MCF 10A (cell line): ENCODE measurements at places on chromosomes 2 and 18. TPM values are rescaled to one million over a fixed set of nuclear protein-coding genes. Genes with fewer than 3 reads are reported as not detected.
A peak's percentile ranks its signal among the peaks of the same experiment; 100 is the strongest.

- H3K4me1 ChIP-seq = no peaks in the 10 kb centered on the region
- no peak overlapping the region for H3K4me3 ChIP-seq
- no peaks in the 10 kb centered on the region for H3K27me3 ChIP-seq
- no peak overlapping the region for H3K27ac ChIP-seq
- DNase-seq = no peak
- no peaks in the 10 kb centered on the region for H3K36me3 ChIP-seq
Measured at GRCh38 chr2:175793648-175794047, 208.4 kb downstream of the LNPK start.

- no peaks in the 10 kb centered on the region for H3K27me3 ChIP-seq
- H3K4me3 ChIP-seq = peak overlapping the region; percentile 52
- peak overlapping the region; percentile 91 for H3K27ac ChIP-seq
Measured at GRCh38 chr2:236642125-236642524, 72.5 kb downstream of the ACKR3 start.

DNA sequence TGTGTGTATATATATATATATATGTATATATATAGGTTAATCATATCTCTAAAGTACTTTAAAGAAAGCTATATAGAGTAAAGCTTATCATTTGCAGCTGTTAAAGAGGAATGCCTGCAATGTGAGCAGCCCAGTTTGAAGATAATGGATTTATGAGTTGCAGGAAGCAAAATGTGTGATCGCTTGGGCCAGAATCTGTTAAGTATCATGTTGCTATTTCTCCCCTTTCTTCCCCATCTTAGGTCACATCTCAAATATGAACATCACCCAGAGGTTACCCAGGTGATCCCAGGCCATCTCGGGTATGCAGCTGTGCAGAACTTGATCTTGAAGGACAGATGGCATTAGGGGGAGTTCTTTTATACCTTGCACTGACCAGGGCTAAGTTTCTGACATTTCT lies 316.5 kb downstream of the MTX2 start:
- H3K27ac ChIP-seq = no peak overlapping the region
- H3K36me3 ChIP-seq = no peaks in the 10 kb centered on the region
- no peak for DNase-seq
- no peaks in the 10 kb centered on the region for H3K27me3 ChIP-seq

ASAP2 gene
- 80.8 and 89.5 TPM in 2 replicates for total RNA-seq

NOL4 gene
- not detected in 2 replicates for total RNA-seq

- H3K36me3 ChIP-seq = no peaks in the 10 kb centered on the region
- no peak overlapping the region for H3K27ac ChIP-seq
- DNase-seq = no peak
- no peaks in the 10 kb centered on the region for H3K27me3 ChIP-seq
Measured at GRCh38 chr2:187180529-187180928, 267.5 kb downstream of the CALCRL start.

DNA sequence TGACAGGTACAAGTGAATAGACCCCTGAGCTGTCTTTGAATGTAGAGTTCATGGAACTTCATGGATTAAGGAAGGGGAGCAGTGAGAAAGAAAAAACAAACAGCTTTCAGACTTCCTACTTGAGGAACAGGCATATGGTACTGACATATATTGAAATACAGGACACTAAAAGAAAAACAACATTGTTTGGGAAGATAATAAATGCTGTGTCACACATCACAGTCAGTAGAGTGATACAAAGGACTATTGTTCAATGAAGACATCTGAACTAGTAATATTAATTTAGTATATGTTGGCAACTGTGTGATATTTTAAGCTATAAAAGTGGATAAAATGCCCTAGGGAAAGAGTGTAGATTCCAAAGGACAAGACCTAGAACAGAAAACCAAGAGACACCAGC lies 3.3 kb downstream of the DSC2 start:
- DNase-seq = no peak
- no peaks in the 10 kb centered on the region for H3K27me3 ChIP-seq
- peaks cover 30% of the 10 kb centered on the region for H3K4me1 ChIP-seq
- no peak overlapping the region for H3K27ac ChIP-seq

CABYR gene
- total RNA-seq = 3.0 TPM in 2 replicates

CDKL4 gene
- 1.1 TPM in 1 of 2 replicates, not detected in the other for total RNA-seq

GRCh38 chr18:44723411-44723810 lies 42.7 kb downstream of the SETBP1 start:
- H3K4me1 ChIP-seq = peaks cover 13% of the 10 kb centered on the region
- no peak overlapping the region for H3K4me3 ChIP-seq
- no peak for DNase-seq
- H3K27ac ChIP-seq = no peak overlapping the region
- H3K27me3 ChIP-seq = no peaks in the 10 kb centered on the region
- peaks cover 7% of the 10 kb centered on the region for H3K36me3 ChIP-seq

GRCh38 chr2:229133155-229133772 lies 137.8 kb downstream of the PID1 start:
- DNase-seq = peak; percentile 76
- no peaks in the 10 kb centered on the region for H3K27me3 ChIP-seq
- H3K4me1 ChIP-seq = peaks cover 11% of the 10 kb centered on the region
- H3K36me3 ChIP-seq = peaks cover 42% of the 10 kb centered on the region
- no peak overlapping the region for H3K27ac ChIP-seq

- H3K27ac ChIP-seq = peak overlapping the region; percentile 82
- H3K27me3 ChIP-seq = no peaks in the 10 kb centered on the region
- H3K36me3 ChIP-seq = no peaks in the 10 kb centered on the region
- peak; percentile 93 for DNase-seq
- peaks cover 13% of the 10 kb centered on the region for H3K4me1 ChIP-seq
Measured at GRCh38 chr2:234863043-234863934, 88.5 kb upstream of the SH3BP4 start.

NOSTRIN gene
- total RNA-seq = 0.44 and 0.51 TPM in 2 replicates

IL1F10 gene
- total RNA-seq = not detected in 2 replicates

DNA sequence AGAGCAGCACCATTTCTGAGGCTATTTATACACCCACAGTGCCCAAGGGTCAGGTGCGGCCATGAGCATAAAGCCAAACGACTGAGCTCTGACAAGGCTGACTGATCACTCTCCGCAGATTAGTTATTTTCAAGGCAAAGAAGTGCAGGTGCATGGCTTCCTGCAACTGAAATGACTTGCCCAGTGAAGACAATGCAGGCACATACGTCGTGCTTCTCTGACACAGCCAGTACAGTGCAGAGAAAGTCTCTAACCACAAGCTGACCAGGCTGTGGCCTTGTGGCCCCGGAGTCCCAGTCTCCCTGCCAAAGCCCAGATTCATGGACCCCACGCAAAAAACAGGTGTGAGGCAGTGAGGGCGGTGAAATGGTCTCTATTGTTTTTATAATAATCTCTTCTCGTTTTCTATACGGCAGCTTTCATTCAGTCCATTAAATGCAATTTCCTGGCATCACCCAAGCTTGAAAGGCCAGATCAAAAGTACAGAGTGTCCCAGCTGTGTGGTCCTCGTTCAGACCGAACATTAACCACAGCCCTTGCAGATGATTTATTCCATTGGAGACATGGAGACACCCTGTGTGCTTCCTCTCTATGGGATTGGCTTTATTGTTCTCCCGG lies 447.0 kb upstream of the ID2 start:
- no peak overlapping the region for H3K4me3 ChIP-seq
- no peak overlapping the region for H3K27ac ChIP-seq
- H3K27me3 ChIP-seq = no peaks in the 10 kb centered on the region
- no peaks in the 10 kb centered on the region for H3K36me3 ChIP-seq
- H3K4me1 ChIP-seq = no peaks in the 10 kb centered on the region

GRCh38 chr18:35458677-35459441 lies 38.9 kb downstream of the INO80C start:
- peak overlapping the region; percentile 72 for H3K27ac ChIP-seq
- H3K4me3 ChIP-seq = no peak overlapping the region
- H3K27me3 ChIP-seq = no peaks in the 10 kb centered on the region
- DNase-seq = peak; percentile 74
- H3K4me1 ChIP-seq = peaks cover 71% of the 10 kb centered on the region

GAL3ST2 gene
- 0.37 TPM in 1 of 2 replicates, not detected in the other for total RNA-seq

DNA sequence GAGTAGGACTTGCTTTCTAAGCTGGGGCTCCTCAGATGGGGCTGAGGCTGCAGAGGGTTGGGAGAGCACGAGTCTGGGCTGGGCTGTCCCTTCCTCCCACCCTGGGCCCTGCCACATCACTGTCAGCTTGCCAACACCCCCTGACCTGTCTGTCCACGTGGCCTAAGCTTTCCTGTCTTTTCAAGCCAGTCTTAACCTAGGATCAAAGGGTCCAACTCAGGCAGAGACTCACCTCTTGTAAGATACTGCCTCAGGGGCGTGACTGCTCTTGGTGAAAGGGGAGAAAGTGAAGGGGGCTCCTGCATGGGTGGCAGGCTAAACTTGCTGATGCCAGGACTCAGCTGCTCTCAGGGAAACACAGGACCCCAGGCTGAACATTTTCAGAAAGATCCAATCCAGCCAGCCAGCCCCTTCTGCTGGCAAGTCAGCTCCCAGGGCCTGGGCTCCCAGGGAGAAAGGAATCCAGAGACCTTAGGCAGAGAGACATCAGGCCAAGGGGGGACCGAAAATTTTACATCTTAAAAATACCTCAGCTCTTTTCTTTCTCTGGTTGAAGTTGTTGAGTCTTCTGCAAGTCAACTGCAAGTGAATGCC lies 144.2 kb upstream of the ID2 start:
- no peaks in the 10 kb centered on the region for H3K4me1 ChIP-seq
- H3K27ac ChIP-seq = no peak overlapping the region
- DNase-seq = no peak
- no peak overlapping the region for H3K4me3 ChIP-seq
- no peaks in the 10 kb centered on the region for H3K27me3 ChIP-seq

GALNT5 gene
- not detected in 2 replicates for total RNA-seq

GRCh38 chr2:226754821-226755604 lies 44.6 kb downstream of the IRS1 start:
- H3K36me3 ChIP-seq = peaks cover 2% of the 10 kb centered on the region
- DNase-seq = no peak

- no peaks in the 10 kb centered on the region for H3K36me3 ChIP-seq
- peak; percentile 85 for DNase-seq
- peaks cover 22% of the 10 kb centered on the region for H3K4me1 ChIP-seq
- H3K27me3 ChIP-seq = no peaks in the 10 kb centered on the region
- H3K27ac ChIP-seq = peak overlapping the region; percentile 79
Measured at GRCh38 chr2:195575879-195576401, 81.1 kb upstream of the SLC39A10 start.

GRCh38 chr2:69509011-69509749 lies 71.9 kb upstream of the NFU1 start:
- H3K4me1 ChIP-seq = no peaks in the 10 kb centered on the region
- H3K4me3 ChIP-seq = no peak overlapping the region
- no peak overlapping the region for H3K27ac ChIP-seq
- peaks cover 54% of the 10 kb centered on the region for H3K36me3 ChIP-seq
- no peaks in the 10 kb centered on the region for H3K27me3 ChIP-seq
- no peak for DNase-seq

GRCh38 chr2:36451512-36451911 lies 95.9 kb downstream of the CRIM1 start:
- H3K4me3 ChIP-seq = no peak overlapping the region
- no peak for DNase-seq
- no peaks in the 10 kb centered on the region for H3K27me3 ChIP-seq
- peak overlapping the region; percentile 5 for H3K27ac ChIP-seq

- H3K4me1 ChIP-seq = no peaks in the 10 kb centered on the region
- no peaks in the 10 kb centered on the region for H3K36me3 ChIP-seq
- no peak overlapping the region for H3K4me3 ChIP-seq
- H3K27me3 ChIP-seq = peaks cover 14% of the 10 kb centered on the region
- H3K27ac ChIP-seq = no peak overlapping the region
- no peak for DNase-seq
Measured at GRCh38 chr2:166418853-166419615, 43.3 kb upstream of the SCN9A start.

FIGLA gene
- total RNA-seq = not detected in 2 replicates

NRP2 gene
- 6.7 and 10.3 TPM in 2 replicates for total RNA-seq

GRCh38 chr2:166381-166780 lies 97.5 kb downstream of the SH3YL1 start:
- no peaks in the 10 kb centered on the region for H3K4me1 ChIP-seq
- H3K27me3 ChIP-seq = peaks cover 15% of the 10 kb centered on the region
- H3K27ac ChIP-seq = no peak overlapping the region
- peak; percentile 16 for DNase-seq
- H3K36me3 ChIP-seq = no peaks in the 10 kb centered on the region
- no peak overlapping the region for H3K4me3 ChIP-seq

GRCh38 chr2:75870651-75871137 lies 160.0 kb upstream of the GCFC2 start:
- DNase-seq = no peak
- H3K4me3 ChIP-seq = no peak overlapping the region
- H3K27ac ChIP-seq = no peak overlapping the region

GRCh38 chr2:127530245-127531140 lies 4.2 kb upstream of the IWS1 start:
- no peak overlapping the region for H3K4me3 ChIP-seq
- peak; percentile 38 for DNase-seq
- no peaks in the 10 kb centered on the region for H3K27me3 ChIP-seq
- H3K36me3 ChIP-seq = peaks cover 4% of the 10 kb centered on the region
- H3K27ac ChIP-seq = no peak overlapping the region
- peaks cover 10% of the 10 kb centered on the region for H3K4me1 ChIP-seq

MCM6 gene
- 10.1 and 13.5 TPM in 2 replicates for total RNA-seq

MGAT4A gene
- 3.7 and 4.6 TPM in 2 replicates for total RNA-seq

- no peaks in the 10 kb centered on the region for H3K36me3 ChIP-seq
- no peak overlapping the region for H3K4me3 ChIP-seq
Measured at GRCh38 chr18:22433956-22434355, 16.2 kb upstream of the CTAGE1 start.

GRCh38 chr2:197292619-197293018 lies 18.0 kb downstream of the ANKRD44 start:
- no peaks in the 10 kb centered on the region for H3K27me3 ChIP-seq
- H3K4me3 ChIP-seq = no peak overlapping the region
- DNase-seq = no peak
- H3K36me3 ChIP-seq = peaks cover 7% of the 10 kb centered on the region
- H3K27ac ChIP-seq = no peak overlapping the region

GRCh38 chr2:207473049-207473930 lies 56.5 kb upstream of the CREB1 start:
- peak overlapping the region; percentile 39 for H3K27ac ChIP-seq
- H3K36me3 ChIP-seq = no peaks in the 10 kb centered on the region
- no peaks in the 10 kb centered on the region for H3K27me3 ChIP-seq
- peaks cover 8% of the 10 kb centered on the region for H3K4me1 ChIP-seq

- H3K4me1 ChIP-seq = no peaks in the 10 kb centered on the region
- H3K36me3 ChIP-seq = no peaks in the 10 kb centered on the region
- no peak overlapping the region for H3K4me3 ChIP-seq
- DNase-seq = no peak
Measured at GRCh38 chr18:13302457-13303225, 84.1 kb downstream of the LDLRAD4 start.
